A673 (cell line): ENCODE measurements at places on chromosomes 1 and 21. TPM values are rescaled to one million over a fixed set of nuclear protein-coding genes. Genes with fewer than 3 reads are reported as not detected.

GRCh38 chr1:193471981-193472380 lies 285.6 kb upstream of the B3GALT2 start:
- H3K4me3 ChIP-seq, result no peak overlapping the region
- H3K27ac ChIP-seq, result no peak overlapping the region
- no peak for DNase-seq
- no peaks in the 10 kb centered on the region for H3K4me1 ChIP-seq
- H3K36me3 ChIP-seq, result no peaks in the 10 kb centered on the region

DNA sequence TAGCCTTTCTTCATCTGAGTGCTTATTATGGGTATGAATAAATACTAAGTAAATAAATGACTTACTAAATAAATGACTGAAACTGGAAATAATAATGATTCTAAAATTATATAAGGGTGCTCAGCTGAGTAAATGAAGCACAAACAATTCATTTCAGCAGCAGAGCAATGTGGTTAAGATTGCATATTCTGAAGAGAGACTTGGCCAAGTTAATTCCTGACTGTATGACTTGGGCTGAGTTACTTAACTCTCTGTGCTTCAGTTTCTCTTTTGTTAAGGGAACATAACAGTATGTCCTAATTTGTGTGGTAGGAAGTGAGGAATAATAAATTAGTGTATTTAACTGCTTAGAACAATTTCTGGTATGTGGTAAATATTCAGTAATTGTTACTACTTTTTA lies 19.1 kb downstream of the AGL start:
- no peaks in the 10 kb centered on the region for H3K36me3 ChIP-seq
- no peaks in the 10 kb centered on the region for H3K27me3 ChIP-seq
- no peak overlapping the region for H3K27ac ChIP-seq
- peak; percentile 10 for DNase-seq

DNA sequence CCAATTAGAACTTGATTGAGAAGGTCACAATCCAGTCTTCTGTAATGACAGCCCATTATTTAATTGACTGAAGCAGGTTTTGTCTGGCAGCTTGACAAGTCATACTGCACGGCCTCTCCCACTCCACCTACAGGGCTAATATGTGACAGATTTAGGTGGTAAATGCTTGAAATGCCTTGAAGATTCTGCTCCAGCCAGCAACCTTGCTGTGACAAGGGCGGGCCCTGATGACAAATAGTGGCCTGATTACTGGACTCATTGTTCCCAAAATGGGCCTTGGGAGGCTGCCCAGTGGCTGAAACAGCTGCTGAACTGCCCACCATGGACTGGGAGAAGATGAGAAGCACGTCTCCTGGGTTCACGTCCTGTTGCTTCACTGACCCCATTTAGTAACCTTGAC lies 30.0 kb upstream of the CRNN start:
- H3K4me3 ChIP-seq, result no peak overlapping the region
- no peaks in the 10 kb centered on the region for H3K4me1 ChIP-seq
- no peaks in the 10 kb centered on the region for H3K27me3 ChIP-seq
- no peak for DNase-seq
- no peaks in the 10 kb centered on the region for H3K36me3 ChIP-seq

The CD34 gene
- total RNA-seq, result not detected in 2 replicates

- no peaks in the 10 kb centered on the region for H3K36me3 ChIP-seq
- H3K27ac ChIP-seq, result no peak overlapping the region
- H3K4me3 ChIP-seq, result no peak overlapping the region
- no peaks in the 10 kb centered on the region for H3K4me1 ChIP-seq
- no peak for DNase-seq
These were observed 18.6 kb downstream of the NDUFS5 start for GRCh38 chr1:39044762-39045161.

DNA sequence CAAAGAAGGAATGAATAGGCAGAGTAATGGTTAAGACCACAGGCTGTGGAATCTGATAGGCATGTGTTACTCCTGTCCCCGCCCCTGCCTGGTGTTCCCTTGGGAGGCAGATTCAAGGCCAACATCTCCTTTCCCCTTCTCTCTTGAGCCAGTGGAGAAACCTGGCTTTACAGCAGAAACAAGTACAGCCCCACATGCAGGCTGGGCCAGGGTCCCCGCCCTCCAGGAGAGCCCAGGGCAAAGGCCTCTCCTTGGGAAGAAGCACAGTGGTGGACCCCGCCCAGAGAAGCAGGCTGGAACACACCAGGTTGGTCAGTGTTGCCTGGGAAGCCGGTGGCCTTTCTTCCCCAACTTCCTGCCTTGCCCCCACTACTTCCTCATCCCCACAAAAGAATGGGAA lies 6.8 kb downstream of the C1orf167 start:
- H3K27ac ChIP-seq, result no peak overlapping the region
- H3K4me3 ChIP-seq, result no peak overlapping the region
- H3K27me3 ChIP-seq, result no peaks in the 10 kb centered on the region
- H3K36me3 ChIP-seq, result no peaks in the 10 kb centered on the region
- DNase-seq, result peak; percentile 27
